ENCODE measurements at places on chromosomes 13 and 19.

GRCh38 chr19:48673436-48674100, 751 bp upstream of the NTN5 start:
- no peak for DNase-seq

DNA sequence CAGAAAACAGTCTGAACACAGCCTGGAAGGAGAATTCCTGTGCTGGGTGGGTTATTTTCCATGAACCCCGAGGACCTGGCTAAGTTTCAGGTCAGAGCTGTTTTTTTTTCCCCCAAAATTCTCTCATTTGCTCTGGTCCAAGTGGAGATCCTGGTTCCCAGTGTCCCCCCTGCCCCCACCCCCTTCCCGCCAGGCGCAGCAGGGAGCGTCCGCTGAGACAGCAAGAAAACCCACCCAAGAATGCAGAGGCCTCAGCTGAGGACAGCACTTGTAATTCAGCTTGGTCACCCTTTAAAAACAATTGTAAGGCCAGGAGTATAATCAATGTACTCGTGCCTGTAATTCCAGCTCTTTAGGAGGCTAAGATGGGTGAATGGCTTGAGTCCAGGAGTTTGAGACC, 11.4 kb upstream of the TSPAN16 start:
- DNase-seq: no peak

- DNase-seq: no peak
Observed at GRCh38 chr13:100197591-100198365, 108.9 kb downstream of the PCCA start.

- no peak for DNase-seq
Observed at GRCh38 chr13:109817591-109818535, 31.5 kb upstream of the IRS2 start.

- DNase-seq: no peak
Observed at GRCh38 chr13:38361542-38362262, 12.1 kb downstream of the UFM1 start.

- DNase-seq: peak; percentile 84
Observed at GRCh38 chr19:18204394-18205199, 755 bp upstream of the RAB3A start.

DNA sequence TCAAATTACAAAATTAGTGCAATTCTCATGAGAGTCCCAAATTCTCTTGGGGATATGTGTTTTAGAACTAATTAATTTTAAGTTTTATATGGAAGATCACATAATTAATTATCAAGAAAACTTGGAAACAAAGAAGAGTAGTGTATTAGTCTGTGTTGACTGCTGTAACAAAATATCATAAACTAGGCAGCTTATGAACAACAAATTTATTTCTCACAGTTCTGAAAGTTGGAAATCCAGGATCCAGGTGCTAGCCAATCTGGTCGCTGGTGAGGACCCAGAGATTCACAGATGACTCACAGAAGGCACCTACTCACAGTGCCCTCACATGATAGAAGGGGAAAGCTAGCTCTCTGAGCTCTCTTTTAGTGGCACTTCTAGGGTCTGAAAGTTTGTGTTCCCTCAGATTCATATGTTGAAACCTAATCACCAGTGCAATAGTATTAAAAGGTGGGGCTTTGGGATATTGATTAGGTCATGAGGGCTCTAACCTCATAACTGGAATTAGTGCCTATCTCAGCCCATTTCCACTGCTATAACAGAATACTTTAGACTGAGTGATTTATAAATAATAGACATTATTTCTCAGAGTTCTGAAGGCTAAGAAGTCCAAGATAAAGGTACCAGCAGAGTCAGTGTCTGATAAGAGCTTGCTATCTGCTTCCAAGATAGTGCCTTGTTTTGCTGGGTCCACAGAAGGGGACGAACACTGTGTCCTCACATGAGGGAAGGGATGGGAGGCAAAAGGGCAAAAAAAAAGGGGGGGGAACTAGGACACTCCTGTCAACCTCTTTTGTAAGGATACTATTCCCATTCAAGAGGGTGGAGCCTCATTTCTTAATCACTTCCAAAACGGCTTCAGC, 1.5 kb upstream of the ARGLU1 start:
- no peak for DNase-seq

DNA sequence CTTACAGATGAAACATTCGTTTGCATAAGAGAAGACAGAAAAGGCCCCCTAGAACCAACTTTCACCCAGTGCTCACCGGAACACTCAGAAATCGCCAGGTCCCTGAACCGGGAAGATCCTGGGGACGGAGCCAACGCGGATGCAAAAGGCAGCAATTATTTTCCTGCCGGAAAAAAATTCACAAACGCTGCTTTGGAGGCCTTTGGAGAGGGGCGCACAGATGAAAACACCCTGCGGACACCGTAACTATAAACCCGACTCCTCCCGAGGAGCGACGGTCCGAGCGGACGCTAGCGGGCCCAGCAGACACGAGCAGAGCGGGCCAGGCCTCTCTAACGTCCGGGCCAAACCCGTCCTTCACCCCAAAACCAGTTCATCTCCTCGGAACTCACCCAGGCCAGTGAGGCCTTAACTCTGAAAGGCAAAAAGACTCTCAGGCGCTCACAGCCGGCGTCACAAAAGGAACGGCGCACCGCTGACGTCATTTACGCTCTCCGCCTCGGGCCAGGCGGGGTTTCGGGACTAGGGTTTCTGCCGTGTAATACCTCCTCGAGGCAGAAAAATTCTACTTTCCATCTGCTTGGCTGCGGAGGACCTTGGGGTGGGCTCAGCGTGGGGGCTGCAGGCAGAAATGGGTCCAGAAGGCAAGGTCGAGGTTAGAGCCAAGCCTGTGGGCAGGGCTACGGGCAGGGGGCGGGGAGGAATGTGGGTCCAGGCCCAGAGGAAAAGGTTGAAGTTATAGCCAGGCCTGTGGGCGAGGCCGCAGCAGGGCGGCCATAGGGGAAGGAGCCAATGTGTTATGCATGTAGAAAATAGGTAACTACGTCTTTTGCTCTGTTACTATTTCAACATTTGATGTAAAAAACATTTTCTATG, at the start of gene ZNF426:
TSS of gene ZNF426 (minus strand) at position 463 of the 876 bp plus-strand sequence. CDS start 2,413 bp downstream, outside the sequence.
- DNase-seq: peak; percentile 86

DNA sequence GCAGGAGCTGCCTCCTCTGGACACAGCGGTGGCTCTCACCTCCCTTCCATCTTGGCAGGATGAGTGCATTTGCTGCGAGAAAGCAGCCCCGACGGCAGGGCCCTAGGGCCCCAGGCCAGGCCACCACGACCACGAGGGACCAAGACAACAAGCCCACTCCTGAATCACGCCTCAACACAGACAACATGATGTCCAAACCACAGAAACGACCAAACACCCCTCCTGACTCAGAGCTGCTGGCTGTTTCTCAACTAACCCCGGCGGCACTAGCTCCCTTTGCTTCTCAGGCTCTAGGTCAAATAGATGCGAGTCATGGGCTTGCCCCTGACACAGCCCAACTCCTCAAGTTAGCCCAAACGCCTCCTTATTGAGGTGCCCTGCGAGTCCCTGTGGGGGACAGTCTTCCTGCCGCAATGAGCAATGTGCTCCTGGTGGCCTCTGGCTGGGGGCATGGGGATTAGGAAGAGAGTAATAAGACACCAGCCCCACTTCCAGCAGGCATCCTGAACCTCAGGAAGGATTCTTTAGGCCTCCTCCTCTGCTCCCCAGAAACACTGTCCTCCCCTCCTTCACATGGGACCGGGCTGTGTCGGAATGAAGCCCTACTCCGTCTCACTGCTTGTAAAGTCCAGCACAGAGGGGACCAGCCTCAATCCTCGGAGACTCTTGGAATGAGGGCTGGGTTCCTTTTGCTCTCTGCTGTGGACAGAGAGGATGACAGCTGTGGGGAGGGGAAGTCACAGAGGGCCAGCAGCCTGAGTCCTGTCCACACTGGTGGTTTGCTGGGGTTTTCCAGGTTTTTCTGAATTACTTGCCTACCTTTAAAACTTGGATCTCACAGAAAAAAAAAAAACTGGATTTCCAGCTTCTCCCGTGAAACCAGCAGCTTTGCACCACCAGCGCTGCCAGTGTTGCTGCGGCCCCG, 6.9 kb upstream of the ATF5 start:
- DNase-seq: no peak

- no peak for DNase-seq
Observed at GRCh38 chr13:31276421-31276820, 76.6 kb downstream of the B3GLCT start.

GRCh38 chr13:73608711-73609485, 525.3 kb downstream of the KLF12 start:
- DNase-seq: no peak

- no peak for DNase-seq
Observed at GRCh38 chr13:107690181-107690580, 525.2 kb downstream of the LIG4 start.

GRCh38 chr19:43664018-43664417, 6.0 kb downstream of the PLAUR start:
- DNase-seq: no peak

GRCh38 chr13:99792079-99792921, 179.3 kb downstream of the ZIC5 start:
- no peak for DNase-seq

- DNase-seq: no peak
Observed at GRCh38 chr13:35675651-35676050, 199.2 kb upstream of the MAB21L1 start.

DNA sequence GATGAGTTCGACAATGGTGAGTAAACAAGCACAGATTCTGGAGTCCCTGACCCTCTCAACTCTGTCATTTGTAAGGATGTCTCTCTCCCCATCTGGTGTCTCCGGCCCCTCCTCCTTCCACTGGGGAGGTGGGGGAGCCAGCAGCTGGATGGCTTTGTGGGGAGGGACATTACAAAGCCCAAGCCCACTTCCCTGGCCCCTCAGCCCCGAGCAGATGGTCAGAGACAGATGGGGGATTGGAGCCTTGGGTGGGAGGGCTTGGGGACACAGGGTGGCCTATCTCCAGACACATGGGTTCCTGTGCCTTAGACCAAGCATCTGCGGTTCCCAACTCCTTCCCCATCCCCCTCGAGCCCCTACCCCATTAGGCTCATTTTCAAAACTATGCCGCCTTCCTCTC, 2.5 kb downstream of the TIMM50 start:
- no peak for DNase-seq

DNA sequence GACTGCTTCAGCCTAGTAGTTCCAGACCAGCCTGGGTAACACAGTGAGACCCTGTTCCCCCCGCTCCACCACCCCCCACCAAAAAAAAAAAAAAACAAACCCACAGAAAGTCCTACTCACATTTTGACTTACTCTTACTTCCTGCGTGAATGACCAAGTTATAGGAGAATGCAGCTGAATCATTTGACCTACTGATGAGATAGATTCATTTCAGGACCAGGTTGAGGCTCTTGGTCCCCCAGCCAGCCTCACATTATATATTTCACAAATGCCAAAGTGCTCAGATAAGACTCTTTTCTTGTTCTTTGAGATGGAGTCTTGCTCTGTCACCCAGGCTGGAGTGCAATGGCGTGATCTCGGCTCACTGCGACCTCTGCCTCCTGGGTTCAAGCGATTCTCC, 70.2 kb downstream of the KLF5 start:
- no peak for DNase-seq

GRCh38 chr13:113009743-113010509, 40.9 kb downstream of the MCF2L start:
- no peak for DNase-seq

DNA sequence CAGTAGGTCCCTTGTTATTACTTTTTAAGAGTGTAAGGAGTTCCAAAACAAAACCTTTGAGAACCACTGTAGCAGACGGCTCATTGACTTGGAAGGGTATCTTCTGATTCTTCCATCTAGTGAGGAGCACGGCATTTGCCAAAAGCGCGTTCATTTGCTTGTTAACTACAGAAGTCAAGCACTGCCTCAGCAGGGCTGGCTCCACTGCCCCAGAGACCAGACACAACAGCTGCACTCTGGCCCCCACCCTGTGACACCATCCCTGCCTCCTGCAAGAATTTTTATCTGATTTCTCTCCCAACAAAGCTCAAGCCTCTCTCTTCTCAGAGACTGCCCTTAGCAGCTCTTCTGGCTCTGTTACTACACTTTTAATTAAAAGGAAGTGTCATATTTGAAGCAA, 20.7 kb upstream of the XPO4 start:
- no peak for DNase-seq

GRCh38 chr19:38737281-38737865, 6.9 kb downstream of the CAPN12 start:
- no peak for DNase-seq

- no peak for DNase-seq
Observed at GRCh38 chr13:71096421-71096820, 770.6 kb downstream of the DACH1 start.

DNA sequence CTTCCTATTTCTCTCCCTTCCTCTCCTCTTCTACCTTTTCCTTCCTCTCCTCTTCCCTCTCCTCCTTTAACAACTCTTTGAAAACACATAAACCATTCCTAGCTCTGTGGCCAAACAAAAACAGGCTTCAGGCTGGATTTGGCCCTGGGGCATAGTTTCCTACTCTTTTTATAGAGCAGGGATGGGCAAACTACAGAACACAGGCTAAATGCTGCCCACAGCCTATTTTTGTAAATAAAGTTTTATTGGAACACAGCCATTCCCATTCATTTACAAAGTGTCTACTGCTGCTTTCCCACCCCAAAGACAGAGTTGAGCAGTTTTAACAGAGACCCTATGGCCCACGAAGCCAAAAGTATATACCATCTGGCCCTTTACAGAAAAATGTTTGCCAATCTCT, 35.4 kb downstream of the LHFPL6 start:
- no peak for DNase-seq

DNA sequence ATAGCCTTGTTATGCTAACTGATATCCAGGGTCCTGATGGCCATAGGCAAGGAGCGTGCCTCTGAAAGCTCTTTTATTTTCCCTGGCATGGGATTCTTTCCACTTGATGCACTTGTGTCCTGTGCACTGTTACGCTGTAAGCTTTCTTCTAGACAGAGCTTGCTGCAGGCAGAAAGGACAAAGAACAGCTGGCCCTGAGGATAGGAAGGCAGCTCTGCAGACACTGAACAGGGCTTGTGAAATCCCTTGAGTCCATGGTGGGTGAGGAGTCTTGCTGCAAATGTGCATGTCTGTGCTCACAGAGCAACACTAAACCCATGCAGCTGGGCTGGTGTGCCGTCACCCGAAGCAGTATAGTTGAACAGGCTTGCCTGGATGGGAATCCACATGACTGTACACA, 126.6 kb downstream of the AKAP11 start:
- no peak for DNase-seq

GRCh38 chr19:5985098-5985783, 7.3 kb upstream of the RANBP3 start:
- no peak for DNase-seq

DNA sequence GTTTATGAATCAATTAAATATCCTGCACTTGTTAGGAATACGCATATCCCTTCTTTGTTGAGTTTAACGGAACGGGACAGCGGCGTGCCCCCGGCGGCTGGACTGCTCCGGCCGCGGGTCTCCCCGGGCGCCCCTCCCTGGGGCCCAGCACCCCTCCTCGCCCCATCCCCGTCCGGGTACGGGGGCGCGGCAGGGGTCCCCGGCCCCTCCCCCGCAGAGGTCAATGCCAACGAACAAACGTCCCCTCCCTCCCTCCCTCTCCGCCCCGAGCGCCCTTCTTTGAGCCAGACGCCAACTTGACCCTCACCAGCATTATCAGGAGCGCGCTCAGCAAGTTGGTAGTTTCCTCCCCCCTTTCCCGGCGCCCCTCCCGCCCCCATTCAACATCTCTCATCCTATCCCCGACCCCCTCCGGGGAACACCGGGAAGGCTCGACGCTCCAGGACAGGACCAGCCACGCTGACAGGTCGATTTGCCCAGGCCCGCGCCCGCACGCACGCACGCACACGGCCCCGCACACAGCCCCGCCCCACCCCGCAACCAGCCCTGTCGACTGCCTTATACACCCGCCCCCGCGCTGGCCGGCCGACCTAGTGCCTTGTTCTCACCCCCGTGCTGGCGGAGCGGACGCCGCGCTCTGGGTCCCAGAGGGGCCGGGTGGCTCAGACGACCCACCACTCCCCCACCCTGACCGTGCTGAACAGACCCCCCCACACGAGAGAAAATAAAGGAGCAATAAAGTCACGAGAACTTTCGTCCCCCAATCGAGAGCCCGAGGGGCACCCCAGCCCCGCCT, 5.0 kb downstream of the LYL1 start:
- peak; percentile 74 for DNase-seq
